Hematopoietic multipotent progenitor cell treated with erythropoietin and hydrocortisone succinate and interleukin-3 and kit ligand, for 4 days (in vitro differentiated cells): ENCODE measurements at places on chromosomes 7 and 10.
A peak's percentile ranks its signal among the peaks of the same experiment; 100 is the strongest.

DNA sequence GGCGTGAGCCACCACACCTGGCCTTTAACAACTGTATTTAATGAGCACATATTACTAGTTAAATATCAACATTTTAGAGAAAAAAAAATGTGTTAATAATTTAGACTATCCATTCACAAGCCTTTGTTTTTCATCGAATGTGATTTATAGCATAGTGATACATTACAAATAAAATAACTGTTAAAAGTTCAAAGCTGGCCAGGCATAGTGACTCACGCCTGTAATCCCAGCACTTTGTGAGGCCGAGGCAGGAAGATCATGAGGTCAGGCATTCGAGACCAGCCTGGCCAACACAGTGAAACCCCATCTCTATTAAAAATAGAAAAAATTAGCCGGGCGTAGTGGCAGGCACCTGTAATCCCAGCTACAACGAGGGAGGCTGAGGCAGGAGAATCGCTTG is 72.7 kb downstream of the HACD1 start:
- DNase-seq: no peak

- no peak for DNase-seq
These were observed 13.4 kb downstream of the SGMS1 start for GRCh38 chr10:50610368-50610767.

DNA sequence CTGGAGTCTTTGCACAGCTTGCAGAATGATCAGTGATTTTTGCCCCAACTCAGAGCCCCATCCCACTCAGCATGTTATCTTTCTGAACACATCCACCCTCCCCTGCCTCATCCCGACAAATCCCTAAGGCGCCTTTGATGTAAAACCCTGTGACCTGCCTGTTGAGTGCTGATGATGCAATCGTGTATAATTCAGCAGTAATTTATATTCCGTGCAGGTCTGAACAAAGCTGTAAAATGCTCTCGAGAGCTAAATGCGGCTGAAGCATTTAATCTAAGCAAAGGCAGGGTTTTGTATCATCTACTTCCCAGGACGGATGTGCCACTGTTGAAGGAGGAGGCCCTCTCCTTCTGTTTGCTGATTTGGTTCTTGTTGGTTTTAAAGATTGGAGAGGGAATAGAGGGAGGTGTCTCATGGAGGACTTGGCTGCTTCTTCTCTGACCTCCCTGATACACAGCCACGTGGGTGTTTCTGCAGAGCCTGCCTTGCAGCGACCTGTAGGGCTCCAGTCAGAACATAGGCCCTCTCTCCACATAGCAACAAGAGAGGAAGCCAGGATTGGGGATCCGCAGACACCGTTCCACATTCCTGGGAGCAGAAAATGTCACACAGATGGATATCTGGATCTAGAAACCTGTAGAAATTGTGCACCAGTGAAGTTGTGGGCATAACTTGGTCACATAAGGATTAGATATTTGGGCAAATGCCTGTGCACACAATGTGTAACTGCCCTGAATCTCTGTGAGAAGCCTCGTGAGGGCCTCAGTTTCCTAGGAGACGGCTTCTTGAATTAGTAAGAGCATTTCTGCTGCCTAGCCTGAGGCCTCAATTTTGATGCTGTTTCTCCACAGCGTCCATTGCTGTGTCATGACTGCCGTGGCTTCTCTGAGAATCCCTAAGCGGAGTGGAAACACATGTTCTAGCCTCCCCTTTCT is 90.2 kb upstream of the AGK start:
- DNase-seq: no peak

DNA sequence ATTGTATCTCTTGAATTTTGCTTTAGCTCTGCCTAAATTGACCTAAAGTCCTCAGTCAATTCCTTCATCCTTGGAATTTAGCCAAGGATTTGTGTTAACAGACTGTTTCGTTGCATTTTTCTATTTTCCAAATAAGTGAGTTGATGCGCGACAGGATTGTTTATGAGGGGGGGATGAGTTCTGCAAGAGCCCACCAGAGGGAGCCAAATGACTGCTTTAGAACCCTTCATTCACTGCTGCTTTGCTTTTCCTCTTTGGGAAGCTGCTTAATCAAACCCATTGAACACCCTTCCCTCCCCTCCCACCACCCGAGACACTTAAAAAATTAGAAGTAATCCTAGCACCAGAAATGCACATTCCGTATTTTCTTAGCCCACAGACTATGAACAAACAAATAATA is 33.7 kb upstream of the PTF1A start:
- DNase-seq: peak; percentile 80

- DNase-seq: no peak
These were observed 66.0 kb downstream of the TCERG1L start for GRCh38 chr10:131245475-131246059.
